ENCODE measurements at places on chromosomes 7 and 10.

DNA sequence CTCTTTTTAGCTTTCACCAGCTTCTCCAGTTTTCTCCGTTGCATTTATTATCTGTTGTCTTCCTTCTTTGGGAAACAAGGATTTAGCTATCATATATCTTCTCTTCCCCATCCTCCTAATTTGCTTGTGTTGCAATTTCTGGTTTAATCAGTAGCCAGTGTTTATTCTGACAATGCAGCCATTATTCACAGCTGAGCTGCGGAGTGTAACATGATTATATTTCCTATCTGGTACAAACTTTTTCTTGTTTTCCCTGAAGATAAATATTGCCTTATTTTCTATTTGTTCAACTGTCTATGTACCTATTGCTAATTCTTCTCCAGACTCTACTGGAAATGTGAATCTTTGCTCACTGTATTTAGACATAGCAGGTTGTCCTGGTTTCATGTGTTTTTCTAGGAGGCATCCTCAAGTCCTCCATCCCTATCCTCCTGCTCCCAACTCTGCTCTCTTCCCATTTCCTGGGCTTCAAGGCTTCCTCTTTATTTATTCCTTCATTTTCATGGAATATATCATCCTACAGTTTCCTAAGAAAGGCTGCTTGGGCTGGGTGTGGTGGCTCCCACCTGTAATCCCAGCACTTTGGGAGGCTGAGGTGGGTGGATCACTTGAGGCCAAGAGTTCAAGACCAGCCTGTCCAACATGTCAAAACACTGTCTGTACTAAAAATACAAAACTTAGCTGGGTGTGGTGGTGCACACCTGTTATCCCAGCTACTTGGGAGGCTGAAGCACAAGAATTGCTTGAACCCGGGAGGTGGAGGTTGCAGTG is 72.4 kb upstream of the KDM7A start:
- no peak for DNase-seq

- no peak for DNase-seq
Measured at GRCh38 chr7:114852293-114852692, 69.6 kb upstream of the MDFIC start.

- DNase-seq = no peak
Measured at GRCh38 chr7:127820732-127821085, 168.7 kb downstream of the SND1 start.

GRCh38 chr7:86937363-86937878 is 122.0 kb downstream of the ELAPOR2 start:
- DNase-seq = no peak

DNA sequence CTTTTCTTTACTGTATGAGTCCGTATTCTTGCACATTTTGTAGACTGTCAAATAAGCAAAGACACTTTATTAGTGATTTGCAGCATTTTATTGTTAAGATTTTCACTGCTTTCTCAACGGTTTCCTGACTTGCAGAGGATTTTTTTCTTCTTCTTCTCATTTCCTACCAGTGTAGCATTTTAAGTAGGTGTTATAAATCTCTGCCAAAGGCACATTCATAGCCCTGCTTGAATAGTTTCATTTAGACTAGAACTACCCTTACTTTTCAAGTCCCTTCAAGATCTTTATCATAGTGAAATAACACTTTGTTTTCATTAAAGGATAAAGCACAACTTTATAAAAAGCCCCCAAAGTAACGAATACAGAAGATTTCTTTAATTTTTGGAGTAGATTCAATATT is 271.4 kb downstream of the TSPAN12 start:
- no peak for DNase-seq

- no peak for DNase-seq
Measured at GRCh38 chr7:27575613-27576012, 87.1 kb downstream of the HIBADH start.

DNA sequence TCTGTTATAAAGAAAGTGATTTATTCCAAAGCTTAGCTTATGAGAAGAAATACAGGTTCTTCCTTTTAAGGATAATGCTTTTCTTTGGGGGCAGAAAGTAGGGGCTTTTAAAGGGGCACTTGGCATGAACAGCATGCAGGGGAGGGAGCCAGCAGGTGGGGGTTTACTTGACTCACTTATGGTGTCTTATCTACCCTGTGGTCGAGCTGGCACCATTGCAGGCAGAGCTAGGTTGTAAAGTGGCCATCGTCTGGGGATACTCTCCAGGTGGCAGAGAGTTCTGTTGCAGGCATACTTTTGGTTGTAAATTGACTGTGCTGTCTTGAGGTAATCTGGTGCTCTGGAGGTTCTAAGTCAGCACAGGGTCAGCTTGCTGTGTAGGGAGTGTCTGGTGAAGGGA is 26.3 kb upstream of the IFRD1 start:
- no peak for DNase-seq

DNA sequence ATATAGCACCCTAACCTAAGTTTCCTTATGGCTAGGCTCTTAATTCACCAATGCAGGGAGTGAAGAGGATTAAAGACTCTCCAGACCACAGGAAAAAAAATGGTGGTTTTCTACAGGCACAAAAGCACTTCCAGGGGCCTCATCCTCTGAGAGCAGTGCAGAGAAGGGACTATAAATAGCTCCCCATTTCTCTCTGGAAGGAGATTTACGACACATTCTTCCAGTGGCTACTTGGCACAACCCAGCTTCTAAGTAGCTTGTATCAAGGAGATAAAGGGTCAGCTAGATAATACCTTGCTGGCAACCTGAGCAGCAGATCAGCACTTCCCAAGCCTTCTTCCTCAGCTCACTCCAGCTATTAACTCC is 73.5 kb downstream of the CRPPA start:
- DNase-seq = no peak

GRCh38 chr10:71774916-71775702 is 1.8 kb upstream of the VSIR start:
- DNase-seq = no peak

DNA sequence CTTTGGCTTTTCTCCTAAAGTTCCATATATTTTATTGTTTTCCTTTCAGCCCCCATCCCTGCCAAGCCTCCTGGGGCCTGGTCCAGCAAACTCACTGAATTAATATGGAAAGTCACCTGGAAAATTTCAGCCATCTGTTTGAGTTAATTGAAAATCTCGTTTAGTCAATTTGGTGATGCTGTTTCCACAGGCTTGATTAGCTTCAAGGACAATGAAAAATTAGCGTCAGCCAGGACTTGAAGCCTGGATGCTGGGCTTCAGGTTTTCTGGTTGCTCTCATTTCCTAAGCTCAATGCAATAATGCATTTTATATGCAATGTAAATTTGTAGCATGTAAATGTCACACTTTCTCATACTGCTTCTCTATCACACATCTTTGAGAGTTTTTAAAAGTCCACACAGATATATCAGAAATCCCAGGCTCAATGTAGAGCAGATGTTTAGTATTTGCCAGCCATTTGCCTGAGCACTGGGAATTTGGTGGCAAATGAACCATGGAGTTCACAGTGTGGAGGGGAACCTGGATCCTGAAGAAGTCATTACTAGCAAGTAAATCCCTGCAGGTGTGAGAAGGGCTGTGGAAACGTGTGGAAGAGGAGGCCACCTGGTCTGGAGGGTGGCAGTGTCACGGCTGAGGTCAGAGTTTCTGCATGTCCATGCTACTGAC is 228.5 kb downstream of the PAXIP1 start:
- DNase-seq = no peak

DNA sequence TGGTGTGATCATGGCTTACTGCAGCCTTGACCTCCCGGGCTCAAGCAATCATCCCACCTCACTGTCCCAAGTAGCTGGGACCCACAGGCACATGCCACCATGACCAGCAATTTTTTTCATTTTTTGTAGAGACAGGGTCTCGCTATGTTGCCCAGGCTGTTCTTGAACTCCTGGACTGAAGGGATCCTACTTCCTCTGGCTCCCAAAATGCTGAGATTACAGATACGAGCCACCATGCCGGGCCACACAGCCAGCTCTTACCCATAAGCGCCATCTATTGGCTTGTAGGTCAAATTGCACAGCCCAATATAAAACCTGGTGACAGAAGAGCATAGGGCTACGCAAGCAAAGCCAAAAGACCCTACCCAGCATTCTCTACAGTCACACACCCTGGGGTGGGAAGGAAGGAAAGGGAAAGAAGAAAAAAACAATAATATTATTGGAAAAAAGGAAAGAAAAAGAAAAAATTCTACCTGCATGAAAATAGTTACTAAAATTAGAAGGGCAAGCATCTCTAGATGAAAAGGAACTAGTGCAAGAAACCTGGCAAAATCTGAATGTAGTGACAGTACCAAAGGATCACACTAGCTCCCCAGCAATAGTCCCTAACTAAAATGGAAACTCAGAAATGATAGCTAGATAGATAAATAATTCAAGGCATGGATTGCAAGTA is 29.4 kb upstream of the AMPH start:
- no peak for DNase-seq

DNA sequence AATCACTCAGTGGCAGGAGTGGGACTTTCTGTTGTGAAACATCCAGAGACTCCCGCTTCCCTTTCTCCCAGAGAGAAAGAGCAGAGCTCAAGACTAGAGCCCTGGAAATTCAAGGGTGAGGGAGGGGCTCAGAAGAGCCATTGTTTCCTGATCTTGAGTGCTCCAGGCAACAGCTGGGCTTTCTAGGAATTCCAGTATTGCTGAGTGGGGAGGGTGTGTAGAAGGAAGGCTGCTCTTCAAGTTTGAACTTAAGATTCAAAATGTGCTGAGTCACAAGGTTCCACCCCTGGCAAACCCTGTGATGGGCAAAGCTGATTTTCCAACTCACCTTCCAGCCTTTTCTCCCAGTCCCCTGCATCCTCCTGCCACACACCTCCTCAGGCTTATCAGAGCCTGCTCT is 42.3 kb upstream of the MSRB2 start:
- DNase-seq = no peak

DNA sequence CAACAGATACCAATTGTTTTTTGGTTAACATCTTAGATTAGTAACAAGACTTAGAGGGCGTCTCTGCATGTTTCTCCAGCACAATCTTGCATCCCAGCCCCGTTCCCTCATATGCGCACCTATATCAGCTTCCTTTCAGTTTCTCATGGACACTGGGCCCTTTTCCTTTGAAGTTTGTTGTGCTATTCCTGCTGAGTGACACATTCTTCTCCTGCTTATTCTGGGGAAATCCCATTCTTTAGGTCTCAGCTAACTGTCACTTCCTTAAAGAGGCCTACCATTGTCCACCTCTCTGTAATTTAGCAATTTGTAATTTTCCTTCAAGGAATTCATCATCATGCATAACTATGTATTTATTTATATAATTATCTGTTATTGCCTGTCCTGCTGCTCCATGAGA is 110.3 kb upstream of the STEAP1B start:
- no peak for DNase-seq

DNA sequence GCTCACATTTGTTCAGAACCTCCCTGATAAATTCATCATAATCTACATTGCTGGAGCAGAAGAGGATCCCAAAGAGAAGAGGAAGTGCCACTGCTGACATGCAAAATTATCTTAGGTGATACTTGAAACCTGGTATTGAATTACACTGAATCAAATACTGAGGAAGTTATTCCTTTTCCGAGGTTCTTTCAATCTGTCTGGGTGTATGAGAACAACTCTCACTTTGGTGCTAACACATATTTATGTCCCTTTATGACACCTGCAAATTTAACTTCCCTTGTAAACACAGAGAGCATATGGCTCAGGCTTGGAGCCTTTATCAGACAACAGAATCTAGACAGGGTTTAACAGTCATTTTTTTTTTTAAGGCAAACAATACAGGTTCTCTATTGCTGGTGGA is 131.4 kb downstream of the SRPK2 start:
- DNase-seq = no peak

DNA sequence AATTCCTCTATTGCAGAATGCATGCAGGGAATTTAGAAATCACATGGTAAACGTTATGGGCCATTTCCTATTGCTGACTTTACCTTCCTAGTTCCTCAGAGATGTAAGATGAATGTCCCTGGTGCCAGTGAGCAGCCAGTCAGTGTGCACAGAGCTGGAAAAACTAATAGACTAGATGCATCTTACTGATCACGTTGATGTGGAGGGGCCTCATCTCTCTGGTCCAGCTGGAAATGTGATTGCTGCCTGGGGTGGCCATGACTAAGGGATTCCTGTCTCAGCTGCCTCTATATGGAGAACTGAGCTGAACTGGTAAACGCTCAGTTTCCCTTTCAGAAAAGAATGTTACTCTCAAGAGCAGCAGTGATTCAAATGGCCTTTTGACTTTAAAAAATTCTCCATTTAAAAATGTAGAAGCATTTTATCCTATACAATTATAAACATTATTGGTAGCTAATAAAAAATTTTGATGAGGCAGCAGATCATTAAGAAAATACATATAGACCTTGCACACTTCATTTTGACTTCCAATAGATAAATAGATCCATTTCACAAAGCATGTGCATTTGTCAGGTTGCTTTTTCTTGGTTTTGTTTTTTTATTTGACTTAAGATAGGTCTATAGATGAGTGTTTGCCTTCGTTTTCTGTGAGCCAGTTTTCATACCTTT is 80.5 kb upstream of the INSYN2A start:
- no peak for DNase-seq

- no peak for DNase-seq
Measured at GRCh38 chr10:100882671-100883311, 30.0 kb upstream of the SLF2 start.

DNA sequence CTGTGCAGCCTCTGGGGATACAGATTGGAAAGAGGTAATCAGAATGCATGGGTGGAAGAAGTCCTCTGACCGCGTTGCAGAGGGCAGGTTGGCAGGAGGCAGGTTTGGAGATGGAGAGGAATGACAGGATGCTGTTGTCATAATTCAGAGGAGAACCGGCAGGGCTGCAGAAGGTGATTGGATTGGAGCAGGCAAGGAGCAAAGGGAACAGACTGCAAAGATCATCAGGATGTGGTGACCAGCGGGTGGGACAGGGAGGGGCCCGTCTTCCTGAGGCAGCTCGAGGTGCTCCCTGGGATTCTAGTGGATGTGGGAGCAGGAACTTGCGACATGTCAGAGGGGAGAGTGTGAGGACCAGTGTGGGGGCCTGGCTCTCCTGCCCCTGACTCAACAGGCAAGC is 78.5 kb upstream of the PPIF start:
- DNase-seq = no peak

- no peak for DNase-seq
Measured at GRCh38 chr10:58743466-58744115, 230.9 kb downstream of the BICC1 start.

GRCh38 chr7:142451296-142451695 is 193.4 kb upstream of the PRSS58 start:
- DNase-seq = no peak

DNA sequence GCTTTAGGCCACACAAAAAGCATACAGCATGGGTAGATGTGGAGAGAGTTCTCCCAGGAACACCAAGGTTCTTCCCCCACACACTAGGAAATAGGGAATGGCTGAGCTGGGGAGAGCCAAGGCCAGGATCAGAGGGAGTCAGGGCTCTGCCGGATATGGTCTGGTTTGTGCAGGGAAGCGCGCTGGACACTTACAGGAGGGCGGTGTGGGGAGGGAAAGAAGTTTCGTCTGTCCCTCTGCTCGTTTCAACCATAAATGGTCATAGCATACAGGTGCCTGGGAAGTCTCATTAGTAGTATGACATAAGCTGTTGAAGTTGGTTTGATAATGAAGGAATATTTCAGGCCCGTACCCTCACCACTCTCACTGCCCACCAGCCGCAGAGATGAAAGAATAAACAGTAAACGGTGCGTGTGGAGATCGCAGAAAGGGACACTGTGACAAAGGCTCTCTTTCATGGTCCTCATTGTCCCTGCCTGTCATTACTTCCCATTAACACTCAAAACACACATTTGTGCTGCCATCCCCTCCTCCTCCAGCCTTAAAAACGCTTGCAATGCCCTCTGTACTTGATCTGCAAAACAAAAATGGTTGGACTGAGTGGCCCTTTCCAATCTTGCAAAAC is 207.2 kb downstream of the CELF2 start:
- DNase-seq = no peak

GRCh38 chr7:85914437-85914836 is 727.6 kb upstream of the SEMA3D start:
- DNase-seq = no peak
